Naive thymus-derived CD8-positive, alpha-beta T cell (primary cell): ENCODE measurements at places on chromosomes 1 and 21.

- no peak overlapping the region for H3K4me3 ChIP-seq
- peaks cover 4% of the 10 kb centered on the region for H3K36me3 ChIP-seq
- DNase-seq, result no peak
- peaks cover 40% of the 10 kb centered on the region for H3K4me1 ChIP-seq
- H3K27ac ChIP-seq, result peak overlapping the region; percentile 81
- no peaks in the 10 kb centered on the region for H3K27me3 ChIP-seq
Measured at GRCh38 chr1:167428395-167428794, 89.9 kb downstream of the CD247 start.

- peak overlapping the region; percentile 85 for H3K27ac ChIP-seq
- H3K4me1 ChIP-seq, result peaks cover 22% of the 10 kb centered on the region
- peak overlapping the region; percentile 60 for H3K4me3 ChIP-seq
- no peaks in the 10 kb centered on the region for H3K36me3 ChIP-seq
- no peak for DNase-seq
Measured at GRCh38 chr1:1894354-1895059, 3.6 kb upstream of the GNB1 start.

- H3K4me1 ChIP-seq, result no peaks in the 10 kb centered on the region
- H3K4me3 ChIP-seq, result no peak overlapping the region
- no peak for DNase-seq
- H3K27ac ChIP-seq, result no peak overlapping the region
- peaks cover 44% of the 10 kb centered on the region for H3K36me3 ChIP-seq
Measured at GRCh38 chr1:181251001-181251712, 162.7 kb downstream of the IER5 start.

DNA sequence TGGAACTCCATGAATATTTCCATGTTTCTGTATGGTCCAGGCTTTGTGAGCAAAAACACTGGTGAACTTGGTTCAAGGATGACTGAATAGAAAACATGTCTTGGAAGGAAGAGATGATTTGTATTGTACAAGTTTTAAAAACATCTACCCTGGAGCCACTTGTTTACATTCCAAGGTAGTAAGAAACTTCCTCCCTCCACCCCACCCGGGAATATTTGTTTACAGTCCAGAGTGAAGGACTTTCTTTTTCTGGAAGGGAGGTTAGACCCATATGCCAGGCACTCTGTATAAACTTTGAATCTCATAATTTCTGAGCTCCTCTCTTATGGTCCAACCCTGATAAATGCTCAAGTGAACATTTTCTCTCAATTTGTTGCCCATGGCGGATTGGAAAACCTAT is 323.3 kb upstream of the LYPLAL1 start:
- H3K36me3 ChIP-seq, result no peaks in the 10 kb centered on the region
- H3K4me3 ChIP-seq, result no peak overlapping the region
- no peak for DNase-seq
- H3K4me1 ChIP-seq, result no peaks in the 10 kb centered on the region

DNA sequence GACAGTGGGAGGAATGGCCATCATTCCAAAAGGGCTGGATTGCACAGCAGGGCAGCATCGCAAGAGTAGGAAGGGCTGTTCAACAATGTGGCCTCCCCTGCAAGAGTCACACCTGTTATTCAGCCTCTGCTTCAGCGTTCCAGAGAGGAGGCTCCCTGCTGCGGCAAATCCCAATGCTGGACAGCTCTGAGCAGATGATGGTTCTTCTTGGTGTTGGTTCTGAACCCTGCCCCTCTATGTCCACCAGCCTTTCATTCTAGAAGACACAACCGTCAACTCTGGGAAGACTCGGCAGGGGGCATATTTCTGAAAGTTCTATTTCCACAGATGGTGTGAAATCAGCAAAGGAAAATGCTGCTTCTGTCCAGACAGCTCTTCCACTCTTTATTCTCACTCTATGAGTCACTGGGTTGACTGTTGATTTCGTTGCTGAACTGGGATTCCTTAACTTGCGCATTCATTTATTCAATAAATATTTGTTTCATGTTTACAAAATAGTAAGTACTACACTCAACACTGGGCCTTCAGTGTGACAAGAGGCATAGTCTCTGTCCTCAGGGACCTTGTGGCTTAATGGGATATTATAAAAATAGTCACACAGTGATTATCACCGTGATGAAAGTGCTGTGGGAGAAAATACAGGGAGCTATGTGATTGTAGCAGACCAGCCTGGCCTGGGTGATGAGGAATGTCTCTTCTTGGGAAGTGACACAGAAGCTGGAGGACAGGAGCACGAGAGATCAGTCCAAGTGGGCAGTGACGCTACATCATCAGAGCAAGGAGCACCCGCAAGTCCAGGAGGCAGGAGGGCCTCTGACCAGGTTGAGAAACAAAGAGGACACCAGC is 260.3 kb downstream of the SIPA1L2 start:
- H3K27me3 ChIP-seq, result peaks cover 5% of the 10 kb centered on the region
- H3K4me1 ChIP-seq, result no peaks in the 10 kb centered on the region
- H3K36me3 ChIP-seq, result no peaks in the 10 kb centered on the region

- no peak for DNase-seq
- H3K27ac ChIP-seq, result no peak overlapping the region
- no peak overlapping the region for H3K4me3 ChIP-seq
- H3K36me3 ChIP-seq, result no peaks in the 10 kb centered on the region
- no peaks in the 10 kb centered on the region for H3K27me3 ChIP-seq
- no peaks in the 10 kb centered on the region for H3K4me1 ChIP-seq
Measured at GRCh38 chr1:159088546-159089183, 12.1 kb upstream of the AIM2 start.

- DNase-seq, result no peak
- peaks cover 29% of the 10 kb centered on the region for H3K27me3 ChIP-seq
- H3K27ac ChIP-seq, result no peak overlapping the region
- no peaks in the 10 kb centered on the region for H3K36me3 ChIP-seq
- no peak overlapping the region for H3K4me3 ChIP-seq
Measured at GRCh38 chr1:206512058-206512850, 4.9 kb downstream of the RASSF5 start.

DNA sequence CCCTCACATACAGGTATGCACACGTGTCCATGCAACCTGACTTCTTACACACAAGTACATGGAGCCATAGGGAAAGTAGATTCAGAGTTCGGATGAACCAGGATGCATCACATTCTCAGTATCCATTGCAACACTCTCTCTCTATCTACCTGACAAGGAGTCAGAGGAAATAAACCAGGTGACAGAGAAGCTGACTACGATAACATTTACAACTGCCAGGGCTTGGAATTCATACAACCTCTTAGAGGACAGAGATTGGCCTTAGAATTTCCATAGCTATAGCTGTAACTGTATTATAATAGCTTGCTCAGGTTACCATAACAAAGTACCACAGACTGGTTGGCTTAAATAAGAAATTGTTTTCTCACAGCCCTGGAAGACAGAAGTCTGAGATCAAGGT is 116.9 kb upstream of the PALMD start:
- H3K4me3 ChIP-seq, result no peak overlapping the region
- H3K27ac ChIP-seq, result no peak overlapping the region
- no peaks in the 10 kb centered on the region for H3K4me1 ChIP-seq
- H3K36me3 ChIP-seq, result no peaks in the 10 kb centered on the region

DNA sequence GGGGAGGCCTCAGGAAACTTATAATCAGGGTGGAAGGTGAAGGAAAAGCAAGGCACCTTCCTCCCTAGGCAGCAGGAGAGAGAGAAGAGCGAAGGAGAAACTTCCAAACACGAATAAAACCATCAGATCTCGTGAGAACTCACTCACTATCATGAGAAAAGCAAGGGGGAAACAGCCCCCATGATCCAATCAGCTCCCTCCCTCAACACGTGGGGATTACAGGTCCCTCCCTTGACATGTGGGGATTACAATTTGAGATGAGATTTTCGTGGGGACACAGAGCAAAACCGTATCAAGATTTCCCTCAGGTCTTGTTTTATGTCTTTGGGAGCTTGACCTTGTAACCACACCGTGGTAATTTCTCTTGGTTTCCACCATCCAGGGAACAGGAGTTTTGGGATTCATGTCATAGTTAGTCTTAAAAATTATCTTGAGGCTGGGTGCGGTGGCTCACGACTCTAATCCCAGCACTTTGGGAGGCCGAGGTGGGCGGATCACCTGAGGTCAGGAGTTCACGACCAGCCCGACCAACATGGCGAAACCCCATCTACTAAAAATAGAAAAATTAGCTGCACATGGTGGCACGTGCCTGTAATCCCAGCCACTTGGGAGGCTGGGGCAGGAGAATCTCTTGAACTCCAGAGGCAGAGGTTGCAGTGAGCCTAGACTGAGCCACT is 47.2 kb upstream of the NBPF3 start:
- H3K27me3 ChIP-seq, result no peaks in the 10 kb centered on the region
- no peak overlapping the region for H3K4me3 ChIP-seq
- no peaks in the 10 kb centered on the region for H3K4me1 ChIP-seq

GRCh38 chr1:10682449-10683309 is 113.8 kb downstream of the CASZ1 start:
- H3K27me3 ChIP-seq, result no peaks in the 10 kb centered on the region
- DNase-seq, result no peak
- peaks cover 30% of the 10 kb centered on the region for H3K4me1 ChIP-seq
- H3K27ac ChIP-seq, result no peak overlapping the region

DNA sequence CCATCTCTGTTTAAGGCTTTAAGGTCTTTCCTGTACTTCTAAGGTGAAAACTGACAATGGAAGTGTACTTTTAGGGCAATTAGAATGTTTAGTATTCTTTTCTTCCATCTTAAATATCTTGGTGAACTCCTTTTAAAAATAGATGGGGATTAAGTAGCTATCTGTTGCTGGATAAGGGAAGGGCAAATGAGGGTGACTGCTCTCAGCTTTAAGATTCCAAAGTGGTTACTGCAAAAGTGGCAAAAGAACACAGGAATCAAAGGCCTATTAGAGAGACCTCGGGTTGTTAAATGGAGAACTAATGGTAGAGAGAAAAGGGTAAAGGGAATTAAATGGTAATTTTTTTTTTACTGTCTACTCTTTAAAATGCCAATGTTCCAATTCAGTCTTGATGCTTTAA is 774.1 kb upstream of the B3GALT2 start:
- H3K4me3 ChIP-seq, result no peak overlapping the region
- no peaks in the 10 kb centered on the region for H3K27me3 ChIP-seq
- no peaks in the 10 kb centered on the region for H3K4me1 ChIP-seq

DNA sequence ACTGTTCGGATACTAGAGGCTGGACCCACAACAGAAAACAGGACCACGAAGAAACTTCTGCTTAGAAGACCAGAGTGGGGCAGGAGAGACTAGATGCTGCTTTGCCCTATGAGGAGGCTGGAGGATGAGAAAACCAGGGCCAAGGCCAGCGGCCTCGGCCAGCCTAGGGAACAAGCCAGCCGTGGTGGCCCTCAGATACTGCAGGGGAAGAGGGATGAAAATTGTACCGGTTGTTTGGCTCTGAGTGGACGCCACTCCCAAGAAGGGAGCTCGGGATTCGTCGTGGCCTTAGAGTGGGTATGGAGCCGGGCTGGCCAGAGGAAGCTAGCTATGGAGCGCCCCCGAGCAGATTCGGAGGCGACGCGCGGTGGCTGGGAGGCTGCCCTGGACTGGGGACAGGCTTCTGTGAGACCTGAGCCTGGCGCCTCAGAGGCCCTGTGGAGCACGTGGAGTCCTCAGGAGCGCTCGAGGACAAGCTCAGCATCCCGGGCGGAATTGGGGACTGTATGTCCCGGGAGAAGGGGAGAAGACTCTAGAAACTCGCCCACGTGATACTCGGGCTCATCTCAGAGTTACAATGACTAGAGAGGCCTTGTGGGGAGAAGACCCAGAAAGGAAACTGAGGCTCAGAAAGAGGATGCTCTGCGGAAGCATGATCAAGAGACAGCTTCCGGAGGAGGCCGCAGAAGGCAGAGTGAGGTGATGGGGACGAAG is 2.8 kb downstream of the PRRX1 start:
- no peak for DNase-seq
- H3K27me3 ChIP-seq, result peaks cover 47% of the 10 kb centered on the region

GRCh38 chr21:43306911-43307676 is 119.8 kb downstream of the SIK1 start:
- peaks cover 2% of the 10 kb centered on the region for H3K4me1 ChIP-seq
- DNase-seq, result no peak
- no peaks in the 10 kb centered on the region for H3K36me3 ChIP-seq
- peaks cover 3% of the 10 kb centered on the region for H3K27me3 ChIP-seq
- H3K27ac ChIP-seq, result no peak overlapping the region

DNA sequence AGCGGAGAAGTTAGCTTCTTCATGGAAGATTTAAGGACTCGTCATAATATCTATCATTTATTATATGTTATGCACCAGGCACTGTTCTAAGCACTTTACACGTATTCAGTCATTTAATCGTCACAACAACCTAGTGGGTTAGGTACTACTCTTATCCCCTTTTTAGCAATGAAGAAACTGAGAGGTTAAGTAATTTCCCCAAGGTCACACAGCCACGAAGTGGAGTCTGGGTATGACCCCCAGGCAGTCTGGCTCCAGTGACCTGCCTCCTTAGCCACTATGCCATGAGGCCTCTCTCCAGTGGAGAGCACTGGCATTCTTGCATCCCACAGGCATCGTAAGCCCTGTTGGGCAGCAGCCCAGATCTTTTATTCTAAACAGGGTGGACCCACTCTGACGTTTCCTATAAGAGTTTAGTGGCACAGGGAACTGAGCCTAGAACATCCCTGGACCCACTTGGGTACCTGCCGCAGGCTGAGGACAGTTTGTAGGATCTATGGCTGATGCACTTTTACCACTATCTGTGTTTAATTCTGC is 123.0 kb downstream of the NAV1 start:
- no peaks in the 10 kb centered on the region for H3K4me1 ChIP-seq
- no peaks in the 10 kb centered on the region for H3K27me3 ChIP-seq
- H3K36me3 ChIP-seq, result no peaks in the 10 kb centered on the region
- no peak for DNase-seq
